Mucosa of gallbladder (tissue), 1 donor: ENCODE measurements at places on chromosomes 3 and 15.
A peak's percentile ranks its signal among the peaks of the same experiment; 100 is the strongest.

- no peak for DNase-seq
Observed at GRCh38 chr3:188183452-188183851, 29.5 kb downstream of the LPP start.

GRCh38 chr3:156688632-156689452, 14.5 kb downstream of the TIPARP start:
- peak; percentile 24 for DNase-seq

DNA sequence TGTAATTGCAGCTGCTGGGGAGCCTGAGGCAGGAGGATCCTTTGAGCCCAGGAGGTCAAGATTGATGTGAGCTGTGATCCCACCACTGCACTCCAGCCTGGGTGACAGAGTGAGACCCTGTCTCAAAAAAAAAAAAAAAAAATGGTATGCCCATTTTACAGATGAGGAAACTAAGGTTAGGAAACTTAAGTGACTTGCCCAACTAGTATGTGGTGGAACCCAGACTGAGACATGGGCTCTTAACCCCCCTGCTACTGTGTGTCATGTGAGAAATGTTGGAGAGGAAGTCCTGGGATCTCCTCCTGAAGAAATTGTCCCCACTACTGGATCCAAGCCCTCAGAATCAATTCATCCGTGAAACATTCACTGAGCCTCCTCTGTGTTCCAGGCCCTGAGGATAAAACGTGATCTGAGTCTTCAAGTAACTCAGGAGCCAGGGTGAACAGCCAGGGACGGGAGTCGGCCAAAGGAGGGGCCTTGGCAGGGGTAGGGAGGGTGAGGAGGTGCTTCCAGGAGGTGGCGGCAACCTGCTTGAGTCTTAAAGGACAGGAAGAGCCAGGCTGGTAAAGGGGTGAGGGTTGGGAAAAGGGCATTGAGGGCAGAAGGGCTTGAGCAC, 19.6 kb upstream of the RNU6-1 start:
- DNase-seq, result no peak

- DNase-seq, result no peak
Observed at GRCh38 chr3:48630833-48631232, 4.4 kb downstream of the SLC26A6 start.

DNA sequence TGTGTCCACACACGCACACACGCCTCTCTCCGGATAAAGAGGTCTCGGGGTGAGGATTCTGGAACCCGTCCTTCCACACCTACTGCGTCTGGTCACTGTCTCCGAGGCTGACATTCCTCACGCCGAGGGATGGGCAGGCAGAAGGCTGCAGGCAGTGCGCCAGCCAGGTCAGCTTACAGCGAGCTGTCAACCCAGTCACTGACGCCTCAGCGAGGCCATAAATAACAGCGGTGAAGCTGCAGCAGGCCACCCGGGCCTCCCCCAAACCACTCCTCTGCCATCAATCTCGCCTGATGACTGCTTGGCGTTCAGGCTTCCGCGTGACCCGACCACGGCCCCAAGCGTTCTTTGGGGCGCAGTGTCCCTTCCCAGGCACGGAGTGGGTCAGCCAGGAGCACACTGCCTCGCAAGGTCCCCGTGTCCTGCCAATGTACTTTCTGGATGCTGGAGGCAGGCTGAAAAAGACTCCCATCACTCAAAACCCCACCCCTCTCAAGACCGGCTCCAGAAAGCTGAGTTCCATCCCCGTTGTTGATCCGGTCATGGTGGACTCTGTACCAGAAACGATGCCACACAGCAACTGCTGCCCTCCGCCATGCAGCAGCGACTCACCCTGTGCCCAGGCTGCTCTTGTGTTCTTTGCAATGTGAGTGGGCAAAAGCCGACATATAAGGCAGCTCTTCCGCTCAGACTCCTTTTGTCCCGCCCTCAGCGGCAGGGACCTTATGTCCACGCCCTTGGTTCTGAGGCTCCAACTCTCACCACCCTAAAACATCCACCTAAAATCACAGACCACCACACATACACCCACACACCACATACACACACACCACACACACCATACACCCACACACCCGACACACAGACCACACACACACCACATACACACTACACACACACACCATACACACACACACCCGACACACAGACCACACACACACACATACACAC, 27.1 kb downstream of the CPN2 start:
- peak; percentile 86 for DNase-seq

GRCh38 chr3:132800958-132801357, 78.7 kb upstream of the NPHP3 start:
- DNase-seq, result no peak

DNA sequence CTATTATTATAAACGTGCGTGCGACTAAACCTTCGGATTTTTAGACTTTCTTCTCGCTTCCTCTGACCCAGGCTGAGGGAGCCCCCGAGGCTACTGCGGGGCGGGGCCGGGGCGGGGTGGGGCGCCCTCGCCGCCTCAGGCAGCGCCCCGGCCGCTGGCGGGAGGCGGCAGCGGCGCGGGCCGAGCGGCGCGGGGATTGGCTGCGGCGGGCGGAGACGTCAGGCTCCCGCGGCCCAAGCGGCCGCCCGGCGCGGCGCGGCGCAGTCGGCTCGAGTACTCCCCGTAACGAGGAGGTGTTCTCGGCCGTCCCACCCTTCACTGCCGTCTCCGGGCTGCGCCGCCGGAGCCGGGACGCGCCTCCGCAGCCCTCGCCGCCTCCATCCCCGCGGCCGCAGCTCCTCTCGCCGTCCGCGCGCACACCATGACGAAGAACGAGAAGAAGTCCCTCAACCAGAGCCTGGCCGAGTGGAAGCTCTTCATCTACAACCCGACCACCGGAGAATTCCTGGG, at the start of gene ATP1B3:
TSS of gene ATP1B3 (plus strand) at position 263 of the 510 bp plus-strand sequence. CDS start at position 422, 159 bp downstream.
- DNase-seq, result peak; percentile 84

DNA sequence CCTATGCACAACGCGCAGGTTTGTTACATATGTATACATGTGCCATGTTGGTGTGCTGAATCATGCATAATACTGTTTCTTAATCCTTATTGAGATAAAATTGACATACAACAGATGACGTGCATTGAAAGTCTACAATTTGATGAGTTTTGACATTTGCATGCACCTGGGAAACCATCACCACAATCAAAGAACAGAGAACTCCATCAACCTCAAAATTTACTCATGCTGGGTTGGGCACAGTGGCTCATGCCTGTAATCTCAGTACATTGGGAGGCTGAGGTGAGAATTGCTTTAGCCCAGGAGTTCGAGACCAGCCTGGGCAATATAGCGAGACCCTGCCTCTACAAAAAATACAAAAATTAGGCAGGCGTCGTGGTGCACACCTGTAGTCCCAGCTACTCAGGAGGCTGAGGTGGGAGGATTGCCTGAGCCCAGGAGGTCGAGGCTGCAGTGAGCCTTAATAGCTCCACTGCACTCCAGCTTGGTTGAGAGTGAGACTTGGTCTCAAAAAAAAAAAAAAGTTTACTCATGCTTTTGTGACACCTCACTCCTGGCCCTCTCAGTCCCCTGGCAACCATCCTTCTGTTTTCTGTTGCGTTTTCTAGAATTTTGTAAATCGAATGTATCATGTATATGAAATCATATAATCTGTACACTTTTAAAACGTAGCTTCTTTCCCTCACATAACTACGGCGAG, 56.6 kb downstream of the BHLHE40 start:
- DNase-seq, result no peak

DNA sequence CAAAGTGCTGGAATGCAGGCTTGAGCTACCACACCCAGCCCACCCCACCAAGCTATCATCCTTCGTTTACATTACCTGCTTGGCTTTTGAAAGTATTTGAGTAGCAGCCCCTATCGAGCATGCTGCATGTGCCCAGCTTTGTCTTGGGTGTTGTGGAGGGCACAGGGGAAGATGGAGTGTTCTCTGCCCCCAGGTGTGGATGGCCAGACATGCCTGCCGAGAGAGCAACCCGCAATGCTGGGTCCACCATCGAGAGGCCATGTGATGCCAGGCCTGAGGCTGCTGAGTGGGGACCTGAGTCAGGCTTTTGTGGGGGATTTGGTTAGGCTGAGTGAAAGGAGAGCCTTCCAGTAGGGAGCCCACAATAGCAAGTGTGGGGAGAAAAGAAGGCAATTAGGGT, 25.9 kb downstream of the FOXL2NB start:
- DNase-seq, result no peak

DNA sequence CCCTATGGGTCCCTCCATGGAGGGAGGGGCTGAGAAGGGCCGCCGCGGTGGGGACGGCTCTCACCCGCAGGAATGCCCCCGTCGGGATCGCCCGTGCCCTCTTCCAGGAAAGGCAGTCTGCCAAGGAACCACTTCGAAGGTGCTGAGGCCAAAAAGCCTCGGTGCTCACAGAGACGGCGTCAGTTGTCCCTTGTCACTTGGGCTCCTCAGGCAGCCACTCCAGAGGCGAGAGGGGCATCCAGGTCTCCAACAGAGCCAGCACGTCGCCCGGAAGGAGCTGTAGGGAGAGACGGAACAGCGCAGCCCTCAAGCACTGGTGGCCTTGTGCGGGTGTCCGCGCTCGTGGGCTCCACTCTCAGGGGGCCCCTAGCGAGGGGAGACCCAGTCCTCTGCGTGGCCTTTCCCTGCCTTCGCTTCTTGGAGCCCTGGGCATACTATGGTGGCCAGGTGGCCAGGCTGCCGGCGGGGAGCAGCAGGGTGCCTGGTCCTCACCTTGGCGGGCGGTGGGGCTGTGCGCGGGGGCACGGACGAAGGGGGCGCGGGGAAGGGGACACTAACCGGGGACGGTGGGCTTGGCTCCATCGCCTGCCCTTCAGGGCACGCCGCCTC, 994 bp downstream of the MESP1 start:
- DNase-seq, result no peak

- no peak for DNase-seq
Observed at GRCh38 chr3:39143051-39143885, 10.1 kb downstream of the CSRNP1 start.

DNA sequence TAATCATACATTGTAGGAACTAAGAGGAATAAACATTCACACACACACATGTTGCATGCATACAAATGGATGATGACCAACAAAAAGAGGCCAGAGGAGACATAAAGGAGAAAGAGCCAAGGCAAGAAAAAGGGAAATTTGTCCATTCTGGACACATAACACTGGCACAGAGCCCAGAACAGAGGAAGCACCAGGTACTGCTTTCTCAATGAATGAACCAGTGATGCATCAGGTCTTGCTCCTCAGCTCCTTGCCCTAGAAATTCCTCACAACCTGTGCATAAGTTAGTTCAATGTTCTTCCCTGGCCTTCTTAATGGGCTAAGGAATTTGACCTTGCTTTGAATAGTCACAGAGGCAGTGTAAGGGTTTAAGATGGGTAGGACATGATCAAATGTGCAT, 270.3 kb downstream of the ERC2 start:
- no peak for DNase-seq

DNA sequence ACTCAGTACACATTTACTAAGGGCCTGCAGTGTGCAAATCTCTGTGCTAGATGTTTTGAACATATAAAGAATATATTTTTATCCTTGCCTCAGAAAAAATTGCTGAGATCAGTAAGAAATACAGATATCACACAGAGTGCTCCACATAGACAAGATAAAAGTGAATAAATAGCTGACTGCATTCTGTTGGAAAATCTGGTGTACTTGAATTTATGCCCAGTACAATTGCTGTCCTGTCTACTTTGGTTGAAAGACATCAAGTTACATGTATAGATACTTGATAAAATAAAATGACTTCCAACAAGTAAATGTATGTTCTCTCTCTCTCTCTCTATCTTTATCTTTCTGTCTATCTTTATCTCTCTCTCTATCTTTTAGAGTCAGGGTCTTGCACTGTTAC, 381.2 kb upstream of the CBLB start:
- no peak for DNase-seq

GRCh38 chr15:39786447-39787056, 3.9 kb upstream of the FSIP1 start:
- DNase-seq, result no peak

- DNase-seq, result no peak
Observed at GRCh38 chr15:22226034-22226790, 145.9 kb downstream of the OR4M2 start.

DNA sequence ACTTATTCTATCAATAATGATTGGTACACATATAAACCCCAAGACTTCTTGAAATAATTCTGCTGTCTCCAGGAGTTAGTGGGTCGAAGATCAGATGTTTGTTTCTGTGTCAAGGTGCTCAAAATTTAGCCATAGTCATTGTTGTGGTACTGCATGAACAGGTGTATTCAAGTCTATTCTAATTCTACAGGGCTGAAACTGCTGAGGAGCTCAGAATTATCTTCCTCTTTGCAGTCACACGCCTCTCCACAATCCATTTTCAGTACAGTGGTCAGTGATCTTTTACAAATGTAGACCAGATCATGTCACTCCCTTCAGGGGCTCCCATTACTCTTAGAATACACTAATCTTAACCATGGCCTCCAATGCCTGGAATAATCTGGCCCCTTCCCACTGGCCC, 527.5 kb downstream of the NTRK3 start:
- no peak for DNase-seq

DNA sequence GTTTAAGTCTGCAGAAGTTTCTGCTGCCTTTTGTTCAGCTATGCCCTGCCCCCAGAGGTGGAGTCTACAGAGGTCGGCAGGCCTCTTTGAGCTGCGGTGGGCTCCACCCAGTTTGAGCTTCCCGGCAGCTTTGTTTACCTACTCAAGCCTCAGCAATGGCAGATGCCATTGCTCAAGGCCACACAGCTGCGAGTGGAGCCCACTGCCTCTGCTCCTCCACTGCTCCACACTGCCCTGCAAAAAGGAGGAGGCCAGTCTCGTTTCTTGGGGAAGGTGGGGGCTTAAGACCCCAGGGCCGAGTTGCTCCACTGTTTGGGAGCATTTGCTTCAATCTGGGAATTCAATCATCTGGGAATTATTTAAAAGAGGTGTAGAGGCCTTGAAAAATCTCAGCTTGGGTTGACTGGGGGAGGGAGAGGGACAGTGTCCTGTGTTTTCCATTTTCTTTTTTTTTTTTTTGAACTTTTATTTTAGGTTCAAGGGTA, 144.6 kb upstream of the MEF2A start:
- no peak for DNase-seq

DNA sequence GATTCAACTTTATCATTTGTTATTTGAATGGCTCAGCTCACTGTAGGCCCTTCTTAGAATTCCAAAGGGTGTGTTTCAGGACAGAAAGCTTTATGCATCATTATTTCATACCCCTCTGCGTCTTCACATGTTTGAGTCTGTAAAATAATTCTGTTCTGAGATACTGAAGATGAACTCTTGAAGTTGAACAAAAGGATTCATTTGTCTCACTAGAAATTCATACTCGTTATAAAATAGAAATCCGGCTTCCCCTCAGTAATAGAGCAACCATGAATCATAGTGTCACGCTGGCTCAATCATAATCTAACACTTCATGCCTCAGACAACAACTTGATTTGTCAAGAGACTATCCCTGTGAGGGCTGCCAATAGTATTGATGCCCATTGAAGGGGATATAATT, 1015.4 kb upstream of the SEMA6D start:
- DNase-seq, result no peak

DNA sequence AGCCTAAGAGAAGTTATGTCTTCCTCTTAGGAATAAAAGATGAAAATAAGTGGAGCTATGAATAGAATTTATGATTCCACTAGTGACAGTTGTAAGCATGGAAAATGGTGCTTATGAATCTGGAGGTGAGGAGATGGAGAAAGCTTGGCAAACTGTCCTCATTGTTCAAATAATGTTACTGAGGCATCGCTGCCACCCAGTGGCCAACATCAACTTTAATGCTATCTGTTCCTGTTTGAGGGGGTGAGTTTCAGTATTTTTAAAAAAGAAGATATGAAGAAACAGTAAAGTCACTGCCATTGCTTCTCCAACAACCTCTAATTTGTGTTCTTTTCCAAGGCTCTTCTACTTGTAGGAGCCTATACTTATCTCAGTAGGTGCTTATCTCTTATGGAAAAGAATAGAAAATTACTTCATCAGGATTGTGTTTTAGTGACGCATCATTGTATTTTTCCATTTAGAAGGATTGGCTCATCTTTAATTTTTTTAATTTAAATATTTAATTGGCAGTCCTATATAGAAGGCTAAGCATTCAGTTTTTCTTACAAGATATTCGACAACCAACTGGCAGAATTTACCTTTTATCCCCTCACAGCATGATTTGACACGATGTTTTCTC, 260.4 kb upstream of the P2RY1 start:
- DNase-seq, result peak; percentile 57
